Left hindlimb (tissue), 1 donor: ENCODE measurements at places on chromosomes 11 and 22.

DNA sequence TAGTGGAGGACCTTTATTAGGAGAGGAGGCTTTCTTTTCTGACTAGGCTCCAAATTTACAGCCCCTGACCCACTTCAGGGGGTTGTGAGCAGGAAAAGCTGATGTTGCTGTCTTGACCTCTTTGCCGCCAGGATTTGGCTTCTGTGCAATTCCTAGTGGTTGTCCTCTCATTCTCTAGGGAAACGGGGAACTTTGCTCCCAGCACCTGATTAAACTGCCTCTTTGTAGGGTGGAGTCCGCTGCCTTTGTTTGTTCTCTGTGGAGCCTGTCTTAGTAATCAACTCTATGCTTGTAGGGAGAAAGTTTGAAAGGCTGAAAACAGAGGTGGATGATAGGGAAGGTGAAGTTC, 16.3 kb downstream of the CTNND1 start:
- DNase-seq = no peak

DNA sequence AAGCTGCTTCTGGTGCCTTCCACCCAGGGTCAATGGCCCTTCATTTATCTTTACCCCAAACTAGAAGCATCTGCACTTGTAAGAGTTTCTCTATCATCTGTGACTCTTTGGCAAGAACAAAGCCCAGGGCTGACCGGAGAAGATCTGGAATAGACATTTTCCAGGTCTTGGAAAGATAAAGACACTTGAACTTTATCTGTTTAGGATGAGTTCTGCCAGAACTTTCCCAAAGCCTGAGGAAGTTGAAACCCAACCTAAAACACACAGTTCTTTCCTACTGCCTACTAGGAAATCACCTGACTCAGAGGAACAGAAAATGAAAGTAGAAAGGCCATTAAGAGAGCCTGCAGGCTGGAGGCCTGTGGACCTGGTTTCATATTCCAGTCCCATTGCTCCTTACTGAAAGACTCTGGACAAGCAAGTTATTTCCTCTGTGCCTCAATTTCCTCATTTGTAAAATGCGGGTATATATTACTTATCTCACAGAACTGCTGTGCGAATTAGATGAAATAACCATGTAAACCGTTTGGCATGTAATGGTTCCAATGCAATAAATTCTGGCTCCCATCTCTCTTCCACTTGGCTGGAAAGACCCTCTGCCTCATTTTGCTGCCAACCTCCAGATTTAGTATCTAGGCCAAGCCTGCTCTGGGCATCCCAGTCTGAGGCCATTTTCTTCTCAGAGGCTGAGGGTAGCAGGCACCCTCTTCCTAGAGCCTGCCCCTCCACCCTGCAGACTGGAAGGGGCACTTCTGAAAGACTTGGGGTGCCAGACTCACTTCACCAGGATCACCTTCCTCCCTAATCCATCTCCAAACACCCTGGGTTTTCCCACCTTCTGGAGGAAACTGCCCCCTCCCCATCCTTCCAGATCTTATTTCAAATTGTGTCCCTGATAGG, 1.2 kb downstream of the UBE2L6 start:
- no peak for DNase-seq

DNA sequence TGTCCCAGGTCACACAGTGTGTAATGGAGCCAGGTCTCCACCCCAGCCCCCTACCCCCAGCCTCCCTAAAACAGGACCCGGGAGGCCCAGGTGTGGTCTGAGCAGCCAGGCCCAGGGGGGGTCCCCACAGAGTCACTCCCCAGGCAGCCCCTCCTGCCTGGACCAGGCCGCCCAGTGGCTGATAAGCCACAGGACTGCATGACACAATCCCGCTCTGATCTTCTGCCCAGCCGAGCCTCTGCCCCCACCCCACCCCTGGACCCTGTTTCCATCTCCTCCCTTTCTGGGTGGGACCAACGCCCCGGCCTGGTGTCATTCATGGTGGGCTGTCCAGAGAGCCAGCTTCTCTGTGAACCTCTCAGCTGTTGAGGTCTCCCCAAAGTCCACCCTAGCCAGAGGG, 7.8 kb upstream of the LIF start:
- no peak for DNase-seq

DNA sequence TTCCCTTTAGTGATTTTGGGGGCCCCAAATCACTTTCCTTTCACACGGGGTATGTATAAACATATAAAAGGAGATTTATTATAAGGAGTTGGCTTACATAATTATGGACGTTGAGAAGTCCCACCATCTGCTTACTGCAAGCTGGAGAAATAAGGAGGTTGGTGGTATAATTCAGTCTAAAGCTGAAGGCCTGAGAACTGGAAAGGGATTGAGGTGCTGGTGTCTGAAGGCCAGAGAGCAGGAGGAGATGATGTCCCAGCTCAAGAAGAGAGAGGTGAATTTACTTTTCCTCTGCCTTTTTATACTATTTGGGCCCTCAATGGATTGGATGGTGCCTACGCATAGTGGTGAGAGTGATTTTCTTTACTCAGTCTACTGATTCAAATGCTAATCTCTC, 1.3 kb upstream of the ZNF202 start:
- DNase-seq = no peak

- no peak for DNase-seq
These were observed 864 bp upstream of the EHBP1L1 start for GRCh38 chr11:65574811-65575567.
